ENCODE measurements at places on chromosomes 1 and 21.

DNA sequence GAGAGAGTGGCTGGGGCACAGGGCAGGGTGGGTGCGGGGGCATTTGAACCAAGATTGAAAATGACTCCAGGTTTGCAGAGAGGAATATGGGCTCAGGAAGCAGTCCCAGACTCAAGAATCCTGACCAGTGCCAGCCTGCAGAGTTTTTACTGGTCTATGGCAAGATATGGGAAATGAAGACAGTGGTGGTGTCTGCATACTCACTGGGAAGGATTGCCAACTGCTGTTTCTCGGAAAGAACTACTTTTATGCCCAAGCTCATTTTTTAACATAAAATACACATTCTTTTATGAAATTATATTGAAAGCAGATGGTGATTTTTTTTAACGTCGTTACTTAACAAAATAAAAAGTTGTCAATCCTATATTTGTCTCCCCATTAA lies 401.8 kb downstream of the CAMTA1 start:
- DNase-seq, result no peak

DNA sequence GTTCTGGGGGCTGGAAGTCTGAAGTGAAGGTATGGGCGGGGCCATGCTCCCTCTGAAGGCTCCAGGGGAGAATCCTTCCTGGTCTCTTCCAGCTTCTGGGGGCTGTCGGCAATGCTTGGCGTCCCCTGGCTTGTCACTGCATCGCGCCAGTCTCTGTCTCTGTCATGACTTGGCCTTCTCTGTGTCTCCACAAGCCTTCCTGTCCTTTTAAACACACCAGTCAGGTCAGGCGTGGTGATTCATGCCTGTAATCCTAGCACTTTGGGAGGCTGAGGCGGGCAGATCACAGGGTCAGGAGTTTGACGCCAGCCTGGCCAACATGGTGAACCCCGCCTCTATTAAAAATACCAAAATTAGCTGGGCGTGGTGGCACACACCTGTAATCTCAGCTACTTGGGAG lies 125.3 kb downstream of the ACTL8 start:
- DNase-seq, result no peak

DNA sequence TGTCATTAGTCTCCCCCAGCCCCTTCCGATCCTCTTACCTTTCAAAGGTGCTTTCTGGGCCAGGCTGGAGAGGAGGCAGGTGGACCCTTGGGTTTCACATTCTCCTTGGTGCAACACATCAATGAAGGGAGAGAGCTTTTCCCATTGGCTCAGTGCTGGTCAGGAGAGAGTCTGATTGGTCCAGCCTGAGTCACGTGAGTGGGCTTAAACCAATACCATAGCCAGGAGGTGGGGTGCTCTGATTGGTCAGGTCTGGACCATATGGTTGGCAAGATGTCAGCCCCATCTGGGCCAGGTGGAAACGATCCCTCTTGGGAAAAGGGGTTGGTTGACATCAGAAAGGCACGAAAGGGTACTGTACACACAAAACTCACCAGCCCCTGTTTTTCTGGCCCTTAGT lies 44.8 kb upstream of the ABCG1 start:
- DNase-seq, result no peak

GRCh38 chr21:21268061-21268471 lies 269.9 kb downstream of the NCAM2 start:
- peak; percentile 64 for DNase-seq

GRCh38 chr1:9629445-9630201 lies 21.9 kb upstream of the PIK3CD start:
- no peak for DNase-seq

- peak; percentile 94 for DNase-seq
Measured at GRCh38 chr1:10108134-10108663, 75.4 kb downstream of the UBE4B start.
